Type B pancreatic cell (in vitro differentiated cells): ENCODE measurements at places on chromosomes 12 and 14.

- peaks cover 3% of the 10 kb centered on the region for H3K27me3 ChIP-seq
- DNase-seq: peak; percentile 45
- H3K4me3 ChIP-seq: no peak overlapping the region
- no peaks in the 10 kb centered on the region for H3K36me3 ChIP-seq
- H3K27ac ChIP-seq: no peak overlapping the region
Observed at GRCh38 chr14:94648801-94649200, 36.6 kb downstream of the SERPINA3 start.

- no peaks in the 10 kb centered on the region for H3K4me1 ChIP-seq
- no peak overlapping the region for H3K27ac ChIP-seq
- no peak for DNase-seq
- peaks cover 4% of the 10 kb centered on the region for H3K36me3 ChIP-seq
- no peak overlapping the region for H3K4me3 ChIP-seq
Observed at GRCh38 chr12:32671930-32672780, 6.9 kb upstream of the DNM1L start.

DNA sequence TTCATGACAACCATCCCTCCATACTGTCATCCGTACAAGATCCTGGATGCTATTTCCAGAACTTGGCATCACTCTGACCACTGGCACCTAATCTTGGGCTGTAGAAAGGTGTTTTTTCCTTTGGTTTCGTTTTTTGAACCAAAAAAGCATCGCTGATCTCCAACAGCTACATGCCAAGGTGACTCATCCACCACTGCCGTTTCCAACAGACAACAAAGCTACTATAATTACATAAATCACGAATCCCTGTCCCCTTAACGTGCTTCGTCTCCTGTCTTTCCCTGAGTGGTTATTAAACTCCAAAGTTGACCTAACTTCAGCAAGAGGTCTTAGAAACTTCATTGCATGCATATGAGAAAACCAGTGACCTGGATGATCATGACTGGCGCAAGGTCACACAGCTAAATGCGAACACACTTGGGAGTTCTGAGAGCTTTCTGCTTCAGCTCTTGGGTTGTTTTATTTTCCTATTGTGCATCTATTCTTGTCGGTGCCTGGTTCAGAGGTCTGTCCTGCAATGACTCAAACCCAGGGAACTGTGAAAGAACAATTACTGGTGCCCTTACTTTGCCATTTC is 99.9 kb downstream of the PPM1H start:
- no peaks in the 10 kb centered on the region for H3K27me3 ChIP-seq
- no peaks in the 10 kb centered on the region for H3K36me3 ChIP-seq
- no peak overlapping the region for H3K27ac ChIP-seq
- no peak for DNase-seq
- no peak overlapping the region for H3K4me3 ChIP-seq
- peaks cover 20% of the 10 kb centered on the region for H3K4me1 ChIP-seq

DNA sequence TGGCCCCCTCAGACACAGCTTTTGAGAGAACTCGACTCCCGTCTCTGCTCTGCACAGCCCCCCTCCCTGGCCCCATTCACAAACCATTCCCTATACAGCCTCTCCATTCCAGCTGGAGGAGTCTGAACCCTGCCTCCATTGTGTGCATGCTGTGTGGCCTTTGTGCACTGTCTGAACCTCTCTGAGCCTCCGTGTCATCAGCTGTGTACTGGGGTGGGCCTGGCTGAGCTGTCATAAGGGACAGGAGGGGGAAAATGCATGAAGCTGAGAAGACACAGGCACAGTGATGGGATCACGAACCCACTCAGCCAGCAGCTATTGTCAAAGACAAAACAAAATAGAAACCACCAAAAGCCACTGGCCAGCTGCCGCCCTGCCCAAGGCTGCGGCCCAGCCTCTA is 130.8 kb downstream of the RFLNA start:
- no peaks in the 10 kb centered on the region for H3K27me3 ChIP-seq
- H3K4me1 ChIP-seq: peaks cover 16% of the 10 kb centered on the region
- H3K27ac ChIP-seq: peak overlapping the region; percentile 68
- DNase-seq: no peak
- H3K36me3 ChIP-seq: peaks cover 15% of the 10 kb centered on the region
- H3K4me3 ChIP-seq: no peak overlapping the region

DNA sequence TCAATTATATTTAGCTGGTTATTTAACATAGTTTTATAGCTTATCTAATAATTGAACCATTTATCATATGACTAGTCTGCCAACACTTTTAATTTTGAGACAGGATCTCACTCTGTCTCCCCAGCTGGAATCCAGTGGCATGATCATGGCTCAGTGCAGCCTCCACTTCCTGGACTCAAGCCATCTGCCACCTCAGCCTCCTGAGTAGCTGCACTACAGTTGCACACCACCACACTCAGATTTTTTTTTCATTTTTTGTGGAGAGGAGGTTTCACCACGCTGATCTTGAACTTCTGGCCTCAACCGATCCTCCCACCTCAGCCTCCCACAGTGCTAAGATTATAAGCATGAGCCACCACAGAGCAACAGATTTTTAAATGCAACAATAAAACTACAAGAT is 151.4 kb upstream of the MDGA2 start:
- no peak overlapping the region for H3K4me3 ChIP-seq
- H3K36me3 ChIP-seq: no peaks in the 10 kb centered on the region

GRCh38 chr14:38120109-38120508 is 87.6 kb upstream of the SSTR1 start:
- H3K36me3 ChIP-seq: no peaks in the 10 kb centered on the region
- no peak for DNase-seq
- no peak overlapping the region for H3K27ac ChIP-seq

- no peaks in the 10 kb centered on the region for H3K4me1 ChIP-seq
- H3K27me3 ChIP-seq: no peaks in the 10 kb centered on the region
- no peak overlapping the region for H3K4me3 ChIP-seq
- H3K27ac ChIP-seq: no peak overlapping the region
- no peak for DNase-seq
- no peaks in the 10 kb centered on the region for H3K36me3 ChIP-seq
Observed at GRCh38 chr14:105157872-105158271, 10.7 kb downstream of the JAG2 start.

- peaks cover 4% of the 10 kb centered on the region for H3K4me1 ChIP-seq
- no peak overlapping the region for H3K4me3 ChIP-seq
- DNase-seq: no peak
Observed at GRCh38 chr12:86376052-86376451, 119.9 kb upstream of the MGAT4C start.

GRCh38 chr12:120367233-120367923 is 1.6 kb downstream of the MSI1 start:
- peak overlapping the region; percentile 85 for H3K27ac ChIP-seq
- peaks cover 58% of the 10 kb centered on the region for H3K4me1 ChIP-seq
- no peak for DNase-seq

DNA sequence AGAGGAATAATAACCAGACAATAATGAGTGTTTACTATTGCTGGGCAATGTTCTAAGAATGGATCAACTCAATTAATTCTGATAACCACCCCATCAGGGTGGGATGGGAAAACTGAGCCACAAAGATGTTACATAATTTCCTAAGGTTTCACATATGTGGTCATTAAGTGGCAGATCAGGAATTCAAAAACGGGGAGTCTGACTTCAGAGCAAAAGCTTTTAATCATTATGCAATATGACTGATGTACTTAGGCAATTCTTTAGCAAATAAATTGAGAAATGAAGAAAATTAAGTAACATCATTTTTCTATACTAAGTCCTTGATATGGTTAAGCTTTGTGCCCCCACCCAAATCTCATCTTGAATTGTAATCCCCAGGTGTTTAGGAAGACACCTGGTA is 53.4 kb downstream of the PLCZ1 start:
- no peak overlapping the region for H3K27ac ChIP-seq
- no peaks in the 10 kb centered on the region for H3K4me1 ChIP-seq
- H3K4me3 ChIP-seq: no peak overlapping the region
- H3K36me3 ChIP-seq: no peaks in the 10 kb centered on the region
- no peak for DNase-seq
- H3K27me3 ChIP-seq: peaks cover 8% of the 10 kb centered on the region

DNA sequence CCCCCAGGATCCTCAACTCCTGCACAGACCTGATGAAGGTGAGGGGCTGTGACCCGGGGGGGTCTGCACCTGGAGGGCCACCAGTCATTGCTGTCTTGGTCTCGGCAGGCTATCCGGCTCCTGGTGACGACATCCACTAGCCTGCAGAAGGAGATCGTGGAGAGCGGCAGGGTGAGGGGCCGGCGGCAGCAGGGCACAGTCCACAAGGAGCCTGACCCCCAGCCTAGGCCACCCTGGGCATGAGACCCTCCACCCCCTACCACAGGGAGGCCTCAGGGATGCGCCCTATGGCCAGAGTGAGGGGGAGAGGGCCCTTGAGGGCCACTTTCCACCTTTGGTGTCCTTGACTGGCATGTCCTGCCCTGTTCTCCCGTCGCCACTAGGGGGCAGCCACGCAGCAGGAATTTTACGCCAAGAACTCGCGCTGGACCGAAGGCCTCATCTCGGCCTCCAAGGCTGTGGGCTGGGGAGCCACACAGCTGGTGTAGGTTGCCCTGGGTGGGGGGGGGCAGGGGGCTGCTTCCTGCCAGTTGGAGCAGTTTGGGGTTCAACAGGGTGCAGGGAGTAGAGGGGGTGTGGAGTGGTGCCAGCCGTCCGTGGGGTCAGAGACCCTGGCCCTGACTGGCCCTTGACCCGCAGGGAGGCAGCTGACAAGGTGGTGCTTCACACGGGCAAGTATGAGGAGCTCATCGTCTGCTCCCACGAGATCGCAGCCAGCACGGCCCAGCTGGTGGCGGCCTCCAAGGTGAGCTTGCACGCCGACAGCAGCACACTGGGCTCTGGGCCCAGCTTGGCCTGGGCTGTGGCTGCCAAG is 25.0 kb downstream of the HIP1R start:
- peaks cover 3% of the 10 kb centered on the region for H3K36me3 ChIP-seq
- H3K27me3 ChIP-seq: no peaks in the 10 kb centered on the region
- no peaks in the 10 kb centered on the region for H3K4me1 ChIP-seq
- peak; percentile 89 for DNase-seq
- H3K4me3 ChIP-seq: no peak overlapping the region

- peaks cover 13% of the 10 kb centered on the region for H3K4me1 ChIP-seq
- H3K27me3 ChIP-seq: no peaks in the 10 kb centered on the region
- peaks cover 20% of the 10 kb centered on the region for H3K36me3 ChIP-seq
- H3K27ac ChIP-seq: no peak overlapping the region
Observed at GRCh38 chr12:125110641-125111360, 45.6 kb downstream of the AACS start.

DNA sequence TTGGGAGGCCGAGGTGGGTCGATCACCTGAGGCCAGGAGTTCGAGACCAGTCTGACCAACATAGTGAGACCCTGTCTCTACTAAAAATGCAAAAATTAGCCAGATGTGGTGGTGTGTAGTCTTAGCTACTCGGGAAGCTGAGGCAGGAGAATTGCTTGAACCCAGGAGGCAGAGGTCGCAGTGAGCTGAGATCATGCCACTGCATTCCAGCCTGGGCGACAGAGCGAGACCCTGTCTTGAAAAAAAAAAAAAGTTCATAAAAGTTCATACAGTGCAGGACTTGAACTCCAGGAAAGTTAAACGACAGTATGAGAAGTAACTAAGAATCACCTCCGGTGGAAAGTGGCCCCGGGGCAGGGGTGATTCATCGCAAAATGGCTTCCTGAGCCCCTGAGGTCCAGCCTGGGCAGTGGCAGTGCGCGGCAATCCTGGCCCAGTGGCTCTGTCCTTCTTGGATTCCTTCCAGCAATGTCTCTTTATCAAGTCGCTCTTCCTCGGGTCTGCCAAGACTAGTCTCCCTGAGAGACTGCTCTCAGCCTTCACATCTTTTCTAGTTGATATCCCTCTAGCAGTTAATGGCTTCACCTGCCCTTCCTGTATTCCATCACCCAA is 16.7 kb upstream of the MAP1LC3B2 start:
- peaks cover 29% of the 10 kb centered on the region for H3K4me1 ChIP-seq
- no peak for DNase-seq
- peaks cover 15% of the 10 kb centered on the region for H3K27me3 ChIP-seq
- H3K36me3 ChIP-seq: no peaks in the 10 kb centered on the region
- peak overlapping the region; percentile 1 for H3K27ac ChIP-seq

DNA sequence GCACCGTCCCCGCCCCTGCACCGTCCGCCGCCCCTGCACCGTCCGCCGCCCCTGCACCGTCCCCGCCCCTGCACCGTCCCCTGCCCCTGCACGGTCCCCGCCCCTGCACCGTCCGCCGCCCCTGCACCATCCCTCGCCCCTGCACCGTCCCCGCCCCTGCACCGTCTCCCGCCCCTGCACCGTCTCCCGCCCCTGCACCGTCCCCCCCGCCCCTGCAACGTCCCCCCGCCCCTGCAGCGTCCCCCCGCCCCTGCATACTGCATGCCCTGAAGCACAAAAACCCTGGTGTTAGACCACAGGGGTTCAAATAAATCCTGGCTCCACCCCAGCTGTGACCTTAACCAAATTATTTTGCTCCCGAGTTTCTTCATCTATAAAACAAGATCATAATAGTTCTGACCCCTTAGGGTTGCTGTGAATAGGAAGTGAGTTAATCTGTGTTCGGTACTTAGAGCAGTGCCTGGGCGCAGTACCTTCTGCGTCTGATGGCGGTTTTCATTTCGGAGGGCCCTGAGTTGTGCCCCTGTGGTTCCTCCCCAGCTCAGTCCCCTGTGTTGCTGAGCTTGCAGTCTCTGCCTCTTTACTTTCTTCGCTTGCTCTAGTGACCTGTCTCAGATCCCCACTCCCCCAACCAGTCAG is 38.1 kb downstream of the ESRRB start:
- H3K27me3 ChIP-seq: peaks cover 33% of the 10 kb centered on the region
- peaks cover 14% of the 10 kb centered on the region for H3K4me1 ChIP-seq
- peak overlapping the region; percentile 80 for H3K4me3 ChIP-seq
- no peak overlapping the region for H3K27ac ChIP-seq

- no peaks in the 10 kb centered on the region for H3K27me3 ChIP-seq
- no peak overlapping the region for H3K27ac ChIP-seq
- H3K4me3 ChIP-seq: no peak overlapping the region
- H3K4me1 ChIP-seq: peaks cover 29% of the 10 kb centered on the region
- no peak for DNase-seq
- peaks cover 8% of the 10 kb centered on the region for H3K36me3 ChIP-seq
Observed at GRCh38 chr12:42742716-42743115, 153.2 kb upstream of the PRICKLE1 start.

DNA sequence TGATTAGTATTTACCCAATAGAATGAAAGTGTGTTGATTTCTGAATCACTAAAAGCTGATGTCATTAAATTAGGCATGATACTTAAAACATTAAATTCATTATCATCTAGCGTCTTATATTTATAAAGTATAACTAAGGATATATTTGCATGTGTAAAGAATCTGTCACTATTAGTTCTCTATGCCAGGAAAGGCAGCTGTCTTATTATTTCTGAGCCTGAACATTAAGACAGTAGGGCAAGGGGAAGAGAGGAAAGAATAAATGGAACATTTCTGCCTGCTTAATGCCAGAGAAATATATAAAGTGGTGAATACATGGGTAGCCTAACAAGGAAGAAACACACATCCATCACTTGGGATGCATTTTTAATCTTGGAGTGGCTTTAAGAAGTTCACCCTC is 965.1 kb upstream of the TMEM132C start:
- H3K27me3 ChIP-seq: peaks cover 9% of the 10 kb centered on the region
- DNase-seq: no peak
- no peak overlapping the region for H3K4me3 ChIP-seq
- H3K27ac ChIP-seq: no peak overlapping the region

GRCh38 chr12:40552868-40553267 is 139.4 kb upstream of the CNTN1 start:
- no peaks in the 10 kb centered on the region for H3K27me3 ChIP-seq
- no peak for DNase-seq
- no peaks in the 10 kb centered on the region for H3K36me3 ChIP-seq

- no peak overlapping the region for H3K4me3 ChIP-seq
- no peaks in the 10 kb centered on the region for H3K27me3 ChIP-seq
- H3K27ac ChIP-seq: no peak overlapping the region
Observed at GRCh38 chr14:63245893-63246292, 41.6 kb downstream of the RHOJ start.

GRCh38 chr12:17661250-17661649 is 428.7 kb downstream of the RERGL start:
- no peaks in the 10 kb centered on the region for H3K4me1 ChIP-seq
- no peak overlapping the region for H3K27ac ChIP-seq
- DNase-seq: no peak
- H3K4me3 ChIP-seq: no peak overlapping the region
- no peaks in the 10 kb centered on the region for H3K36me3 ChIP-seq
